ENCODE measurements at places on chromosomes 2 and 18.

DNA sequence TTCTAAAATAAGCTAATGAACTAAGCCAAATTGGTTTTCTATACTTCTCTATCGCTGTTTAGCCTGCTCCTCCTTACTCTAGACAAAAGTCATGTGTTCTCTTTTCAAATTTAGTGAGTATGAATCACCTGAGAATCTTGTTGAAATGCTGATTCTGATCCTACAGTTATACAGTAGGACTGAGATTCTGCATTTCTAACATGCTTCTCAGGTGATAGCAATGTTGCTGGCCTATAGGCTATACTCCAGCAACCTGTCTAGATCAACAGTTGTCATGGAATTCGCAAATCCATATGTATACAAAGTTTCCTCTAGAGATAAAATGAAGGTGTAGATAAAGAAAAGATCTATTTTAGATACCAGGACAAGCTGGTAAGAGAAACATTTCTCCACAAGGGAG lies 62.9 kb downstream of the MEMO1 start:
- no peak for DNase-seq

- no peak for DNase-seq
Measured at GRCh38 chr2:205141381-205141780, 540.9 kb upstream of the NRP2 start.

DNA sequence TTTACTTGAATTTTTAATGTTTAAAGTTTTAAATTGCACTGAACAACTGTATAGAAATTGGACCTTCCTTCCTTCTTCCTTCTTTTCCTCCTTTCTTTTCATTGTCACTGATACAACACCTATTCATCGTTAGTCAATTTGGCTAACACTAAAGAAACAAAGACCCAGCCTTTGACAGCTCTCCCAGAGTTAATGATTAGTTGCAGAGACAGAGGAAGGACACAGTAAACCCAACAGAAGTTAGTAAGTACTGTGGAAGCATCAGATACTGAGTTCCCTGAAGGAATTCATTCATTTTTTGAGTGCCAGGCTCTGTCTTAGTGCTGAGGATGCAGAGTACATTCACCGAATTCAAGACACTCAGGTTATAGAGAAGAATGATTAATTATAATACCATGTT lies 77.9 kb upstream of the RAB27B start:
- no peak for DNase-seq

GRCh38 chr2:39136799-39137198 lies 15.9 kb upstream of the SOS1 start:
- DNase-seq = no peak

- DNase-seq = no peak
Measured at GRCh38 chr2:197322724-197323720, 12.4 kb upstream of the ANKRD44 start.

DNA sequence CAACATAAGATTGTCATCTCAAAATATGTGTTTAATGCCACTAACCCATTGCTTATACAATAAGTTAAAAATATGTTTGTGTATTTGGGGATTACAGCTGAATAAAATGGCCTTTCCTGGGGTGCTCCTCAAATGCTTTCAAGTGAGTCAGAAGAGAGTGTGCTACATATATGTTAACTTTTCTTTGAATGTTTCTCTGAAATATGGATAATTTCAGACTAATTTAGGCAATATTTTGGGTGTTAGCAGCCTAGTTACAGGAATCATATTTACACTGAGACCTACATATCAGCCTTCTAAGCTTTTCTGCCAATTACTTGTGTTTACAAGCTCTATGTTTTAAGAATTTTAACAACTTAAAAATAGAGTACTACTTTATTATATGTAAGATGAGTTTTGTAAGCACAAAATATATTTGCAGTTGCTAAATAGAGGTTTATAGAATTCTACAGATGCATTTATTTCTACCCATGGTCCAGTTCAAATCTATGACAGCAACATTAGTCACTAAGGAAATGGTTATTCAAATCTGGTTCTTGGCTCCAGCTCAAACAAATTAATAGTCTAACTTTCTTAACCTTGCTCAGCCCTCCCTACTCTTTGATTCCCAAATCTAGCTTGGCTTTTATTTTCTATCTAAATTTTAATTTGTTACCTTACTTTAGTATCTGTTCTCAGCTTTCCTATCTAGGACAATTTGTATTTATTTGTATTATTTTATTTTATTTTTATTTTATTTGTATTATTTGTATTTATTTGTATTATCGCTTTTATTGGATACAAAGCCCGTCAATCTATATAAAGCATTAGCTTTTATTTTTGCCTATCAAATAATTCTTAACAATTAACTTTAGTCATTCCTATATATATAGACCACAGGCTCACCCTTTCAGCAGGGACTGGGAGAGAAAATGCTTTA lies 48.9 kb downstream of the FSIP2 start:
- DNase-seq = no peak

- DNase-seq = no peak
Measured at GRCh38 chr2:74850496-74851190, 16.7 kb downstream of the HK2 start.

All from ovary (tissue), 10 donors.